Pancreas (tissue), 10 donors: ENCODE measurements at places on chromosomes 7 and 10. TPM values are rescaled to one million over a fixed set of nuclear protein-coding genes. Genes with fewer than 3 reads are reported as not detected.

KEL gene
- polyA plus RNA-seq = 0.23 TPM

PRKAR2B gene
- polyA plus RNA-seq = 7.1 TPM

ABCB4 gene
- 2.1 TPM for polyA plus RNA-seq

OR2A12 gene
- polyA plus RNA-seq = not detected

RNF32 gene
- polyA plus RNA-seq = 1.7 TPM

AKR1C8 gene
- not detected for polyA plus RNA-seq

EPHA1 gene
- 14.2 TPM for polyA plus RNA-seq

TSPAN15 gene
- 28.6 TPM for polyA plus RNA-seq

DNMBP gene
- 8.9 TPM for polyA plus RNA-seq

C7orf57 gene
- not detected for polyA plus RNA-seq

TCF7L2 gene
- 12.8 TPM for polyA plus RNA-seq

CRYGN gene
- 0.08 TPM for polyA plus RNA-seq

VAX1 gene
- polyA plus RNA-seq = not detected

COL13A1 gene
- polyA plus RNA-seq = 11.7 TPM

RASA4 gene
- polyA plus RNA-seq = 60.8 TPM

CFAP69 gene
- polyA plus RNA-seq = 12.8 TPM

CRHR2 gene
- 0.42 TPM for polyA plus RNA-seq

CCDC201 gene
- not detected for polyA plus RNA-seq

SPDYE1 gene
- not detected for polyA plus RNA-seq

SEMA3A gene
- 0.40 TPM for polyA plus RNA-seq

MRPL43 gene
- polyA plus RNA-seq = 93.5 TPM

ZNF25 gene
- 7.8 TPM for polyA plus RNA-seq

NPSR1 gene
- polyA plus RNA-seq = not detected

CAV2 gene
- 26.6 TPM for polyA plus RNA-seq

CNTNAP2 gene
- polyA plus RNA-seq = 0.26 TPM

MMRN2 gene
- polyA plus RNA-seq = 5.2 TPM

CCL24 gene
- polyA plus RNA-seq = not detected

SLC29A3 gene
- 2.8 TPM for polyA plus RNA-seq

HOXA4 gene
- 1.9 TPM for polyA plus RNA-seq

FFAR4 gene
- 2.4 TPM for polyA plus RNA-seq

NUB1 gene
- polyA plus RNA-seq = 23.6 TPM

DDC gene
- polyA plus RNA-seq = 25.2 TPM

GIMAP1 gene
- polyA plus RNA-seq = 1.5 TPM

SFTPA1 gene
- 1.2 TPM for polyA plus RNA-seq

ADAM22 gene
- polyA plus RNA-seq = 0.30 TPM

ADAP1 gene
- 15.5 TPM for polyA plus RNA-seq

RARRES2 gene
- polyA plus RNA-seq = 184 TPM

FAM13C gene
- polyA plus RNA-seq = 1.9 TPM

PRKG1 gene
- 2.0 TPM for polyA plus RNA-seq

WDR86 gene
- polyA plus RNA-seq = 0.99 TPM

PNPLA8 gene
- 11.1 TPM for polyA plus RNA-seq

TAS2R4 gene
- polyA plus RNA-seq = 0.31 TPM

SLC26A3 gene
- polyA plus RNA-seq = not detected

PDK4 gene
- polyA plus RNA-seq = 71.3 TPM

CXCL12 gene
- polyA plus RNA-seq = 51.1 TPM

PKD1L1 gene
- 0.54 TPM for polyA plus RNA-seq

PSPH gene
- 3.3 TPM for polyA plus RNA-seq
